ENCODE measurements at places on chromosomes 4 and X.

DNA sequence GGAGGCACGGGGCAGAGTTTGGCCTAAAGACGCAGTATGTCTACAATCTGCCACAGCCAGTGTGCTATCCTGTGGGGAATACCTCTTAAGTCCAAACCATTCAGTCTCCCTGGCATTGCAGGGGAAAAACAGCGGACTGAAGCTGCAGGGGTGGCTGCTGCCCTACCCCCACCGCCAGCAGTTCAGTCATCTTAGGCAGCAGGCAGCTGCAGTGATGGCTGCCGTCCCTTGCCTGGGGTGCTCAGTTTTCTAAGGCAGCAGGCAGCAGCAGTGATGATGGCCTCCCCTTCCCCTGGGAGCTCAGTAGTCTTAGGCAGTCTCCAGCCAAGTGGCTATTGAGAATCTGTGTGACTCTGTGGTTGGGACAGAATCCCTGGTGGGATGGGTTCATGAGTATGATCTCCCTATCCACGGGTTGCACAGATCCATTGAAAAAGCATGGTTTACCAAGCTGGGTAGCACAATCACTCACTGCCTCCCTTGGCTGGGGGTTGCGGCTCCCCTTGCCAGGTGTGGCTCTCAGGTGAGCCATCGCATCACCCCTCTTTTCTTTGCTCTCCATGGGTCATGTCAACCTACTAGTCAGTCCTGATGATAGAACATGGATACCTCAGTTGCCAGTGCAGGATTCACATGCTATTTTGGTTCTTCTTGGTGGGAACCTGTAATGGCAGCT lies 48.9 kb upstream of the GRID2 start:
- DNase-seq, result no peak

DNA sequence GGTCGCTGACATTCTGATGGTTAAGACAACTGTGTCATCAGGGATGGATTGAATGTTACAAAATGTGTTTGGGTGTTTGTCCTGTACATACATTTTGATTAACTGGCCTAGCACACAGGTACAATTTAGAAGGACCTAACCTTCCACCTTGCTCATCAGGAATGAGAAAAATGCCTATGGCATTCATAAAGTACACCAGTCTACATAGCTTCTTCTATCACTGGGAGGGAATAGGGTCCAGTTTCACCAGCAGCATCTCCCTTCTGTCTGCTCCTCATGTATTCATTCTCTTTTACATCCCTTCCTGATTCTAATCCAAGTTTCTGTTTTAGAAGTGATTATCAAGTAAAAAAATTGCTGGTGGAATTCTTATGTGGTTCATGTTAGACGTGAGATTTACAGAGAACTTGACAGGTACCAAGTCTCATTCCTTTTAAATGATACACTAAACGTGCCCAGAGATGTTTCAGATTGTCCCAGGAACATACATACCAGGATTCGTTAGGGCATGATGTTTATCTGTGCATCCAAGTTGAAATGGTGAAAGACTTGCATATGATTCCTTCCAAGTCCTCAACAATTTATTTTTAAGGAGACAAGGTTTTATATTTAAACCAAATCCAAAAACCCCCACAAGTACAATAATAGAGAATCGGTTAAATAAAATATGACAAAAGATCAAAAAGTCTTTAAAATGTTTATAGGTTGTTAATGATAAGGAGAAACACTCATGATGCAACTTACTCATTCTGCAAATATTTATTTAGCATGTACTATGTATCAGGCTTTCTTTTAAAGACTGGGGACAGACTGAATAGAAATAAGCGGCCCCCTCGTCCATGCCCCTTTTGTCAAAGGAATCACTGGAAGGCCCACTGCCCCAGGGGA lies 359.1 kb downstream of the ZNF674 start:
- no peak for DNase-seq

DNA sequence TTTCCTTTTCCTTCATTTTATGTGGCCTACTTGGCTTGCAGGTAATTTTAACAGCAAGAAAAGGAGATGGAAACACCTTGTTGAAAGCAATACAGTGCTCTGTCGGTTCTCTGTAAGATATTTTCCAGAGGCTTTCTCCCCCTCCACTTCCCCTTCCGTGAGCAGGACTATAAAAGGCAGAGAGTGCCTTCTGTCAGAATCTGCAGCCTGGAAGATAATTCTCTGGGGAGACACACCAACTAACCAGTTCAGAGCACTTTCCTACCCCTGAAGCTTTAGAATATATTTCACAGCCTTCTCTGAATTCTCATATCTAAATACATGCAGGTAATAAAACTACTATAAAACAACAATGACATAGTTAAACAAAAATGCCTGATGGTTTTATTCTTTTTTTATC lies 141.1 kb downstream of the IDS start:
- no peak for DNase-seq

- no peak for DNase-seq
Measured at GRCh38 chr4:25915353-25915705, 1.3 kb downstream of the SMIM20 start.

DNA sequence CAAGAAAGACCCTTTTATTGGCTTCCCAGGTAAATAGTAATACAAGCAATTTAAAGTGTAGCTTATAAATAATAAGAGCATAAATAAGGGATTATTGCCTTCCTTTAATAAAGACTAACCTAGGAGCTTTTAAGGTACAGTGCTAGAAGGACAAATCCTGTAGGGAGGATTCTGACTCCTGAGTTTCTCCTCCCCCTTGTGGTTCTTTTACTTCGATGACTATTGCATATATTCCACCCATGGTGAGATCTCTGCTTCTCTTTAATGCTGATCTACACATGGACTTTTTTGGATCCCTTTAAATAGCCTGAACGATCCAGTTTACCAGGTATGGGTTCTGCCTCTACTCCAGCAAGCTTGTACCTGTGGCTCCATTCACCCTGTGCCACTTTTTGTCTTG lies 2.5 kb downstream of the GALNT7 start:
- DNase-seq, result peak; percentile 17

- no peak for DNase-seq
Measured at GRCh38 chr4:151567056-151567455, 158.1 kb downstream of the FHIP1A start.

DNA sequence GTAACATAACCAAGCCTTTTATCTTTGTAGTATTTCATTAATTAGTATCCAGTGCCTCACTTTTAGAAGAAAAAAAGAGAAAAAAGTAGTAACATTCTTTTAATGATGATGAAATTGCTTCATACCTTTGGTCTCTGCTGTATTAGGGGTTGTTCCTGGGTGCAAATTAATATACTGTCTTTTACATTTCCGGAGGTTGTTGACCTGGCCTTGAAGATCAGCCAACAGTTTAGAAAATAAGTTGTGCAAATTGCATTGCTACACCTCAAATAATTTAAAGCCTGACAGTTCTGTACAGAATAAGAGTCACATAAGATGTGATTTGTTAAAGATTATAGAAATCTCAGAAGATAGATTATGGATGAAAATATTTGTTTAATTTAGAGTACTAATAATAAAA lies 3.8 kb downstream of the NFKB1 start:
- DNase-seq, result no peak

- DNase-seq, result no peak
Measured at GRCh38 chrX:23736030-23736429, 7.0 kb downstream of the ACOT9 start.

GRCh38 chrX:152861116-152861515 lies 30.3 kb downstream of the NSDHL start:
- no peak for DNase-seq

DNA sequence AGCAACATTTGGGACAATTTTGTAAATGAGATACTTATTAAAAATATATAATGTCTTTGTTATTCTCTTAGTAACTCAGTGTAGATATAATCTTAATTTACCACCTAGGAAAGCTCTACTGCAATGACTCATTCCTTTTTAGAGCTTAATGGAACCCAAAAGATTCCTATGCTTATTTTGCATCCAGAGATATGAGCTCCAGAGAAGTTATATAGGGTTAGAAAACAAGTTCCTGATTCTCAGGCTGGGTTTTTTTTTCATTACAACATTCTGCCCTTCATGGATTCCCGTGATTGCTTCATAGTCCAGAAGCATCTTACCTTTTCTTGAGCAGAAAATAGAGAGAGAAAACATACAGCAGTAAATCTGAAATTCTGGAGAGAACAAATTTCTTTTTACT lies 57.9 kb upstream of the CXCL8 start:
- no peak for DNase-seq

DNA sequence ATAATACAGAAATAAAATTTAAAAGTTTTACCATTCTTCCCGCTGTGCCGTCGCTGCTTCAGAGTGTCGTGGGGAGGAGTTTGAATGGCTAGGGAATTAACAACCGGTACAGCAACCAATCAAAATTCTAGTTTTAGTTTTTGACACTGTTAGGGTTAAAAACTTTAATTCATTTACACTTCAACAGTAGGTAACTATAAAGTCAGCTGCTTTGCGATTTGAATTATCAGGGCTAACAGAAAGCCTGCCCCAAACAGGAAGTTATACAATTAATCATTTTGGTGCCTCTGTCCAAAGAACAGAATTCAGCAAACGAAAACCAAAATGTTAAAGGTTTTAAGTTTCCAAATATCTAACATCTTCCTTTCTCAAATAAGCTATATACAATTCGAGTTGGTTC lies 2.3 kb downstream of the HNRNPD start:
- DNase-seq, result peak; percentile 31

DNA sequence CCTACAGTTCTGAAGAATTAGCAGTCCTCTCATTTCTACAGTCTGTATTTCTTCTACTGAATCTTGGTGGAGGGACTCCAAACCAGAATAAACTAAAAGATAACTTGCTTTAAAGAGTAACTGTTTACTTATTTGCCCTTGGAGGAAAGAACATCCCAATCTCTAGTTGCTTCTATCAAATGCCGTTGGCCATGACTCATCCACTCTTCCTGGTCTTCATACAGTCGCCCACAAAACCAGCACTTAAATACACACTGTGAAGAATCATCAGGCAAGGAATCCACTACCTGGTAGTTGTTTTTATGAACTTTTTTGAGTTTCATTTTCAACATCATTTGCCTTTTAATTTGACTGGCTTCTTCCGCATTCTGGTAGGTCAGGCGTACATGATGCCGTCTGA lies 14.2 kb downstream of the ZNF518B start:
- no peak for DNase-seq

DNA sequence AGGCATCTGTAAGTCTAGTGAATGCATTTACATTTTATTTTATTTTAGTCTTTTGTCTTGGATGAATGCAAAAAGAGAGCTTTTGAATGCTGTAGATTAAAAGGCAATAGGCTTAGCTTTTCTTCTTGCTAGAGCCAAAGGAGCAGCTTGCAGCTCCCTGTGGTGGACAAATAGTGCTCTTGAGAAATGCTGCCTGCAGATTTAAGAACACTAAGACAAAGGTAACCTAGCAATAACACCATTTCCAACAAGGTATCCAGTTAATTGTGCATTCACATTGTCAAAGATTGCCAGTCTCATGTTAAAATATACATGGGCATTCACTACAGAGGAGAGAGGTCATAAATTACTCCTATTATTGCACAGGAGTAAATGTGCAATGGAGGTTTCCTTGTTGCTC lies 859.2 kb upstream of the PRKX start:
- DNase-seq, result no peak

- no peak for DNase-seq
Measured at GRCh38 chr4:91256043-91256442, 1047.7 kb upstream of the GRID2 start.

DNA sequence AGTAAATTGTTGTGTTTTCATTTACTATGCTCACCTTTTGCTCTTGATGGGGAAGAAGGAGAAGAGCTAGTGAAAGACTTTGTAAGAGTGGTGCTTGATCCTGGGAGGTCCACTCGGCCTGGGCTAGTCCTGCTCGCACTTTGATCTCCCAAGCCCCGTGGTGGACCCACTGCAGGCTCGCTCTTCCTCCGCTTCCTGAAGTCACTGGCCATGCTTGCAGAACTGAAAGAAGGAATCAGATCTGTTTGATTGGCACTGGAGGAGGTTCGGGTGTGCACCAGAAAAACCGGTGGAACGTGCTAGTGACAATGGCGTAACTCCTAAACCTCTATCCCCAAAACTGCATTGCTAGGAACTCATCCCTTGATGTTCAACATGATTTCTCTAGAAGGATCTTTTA lies 91.5 kb upstream of the PDLIM3 start:
- no peak for DNase-seq

GRCh38 chr4:98939438-98939837 lies 10.5 kb upstream of the EIF4E start:
- DNase-seq, result peak; percentile 11

DNA sequence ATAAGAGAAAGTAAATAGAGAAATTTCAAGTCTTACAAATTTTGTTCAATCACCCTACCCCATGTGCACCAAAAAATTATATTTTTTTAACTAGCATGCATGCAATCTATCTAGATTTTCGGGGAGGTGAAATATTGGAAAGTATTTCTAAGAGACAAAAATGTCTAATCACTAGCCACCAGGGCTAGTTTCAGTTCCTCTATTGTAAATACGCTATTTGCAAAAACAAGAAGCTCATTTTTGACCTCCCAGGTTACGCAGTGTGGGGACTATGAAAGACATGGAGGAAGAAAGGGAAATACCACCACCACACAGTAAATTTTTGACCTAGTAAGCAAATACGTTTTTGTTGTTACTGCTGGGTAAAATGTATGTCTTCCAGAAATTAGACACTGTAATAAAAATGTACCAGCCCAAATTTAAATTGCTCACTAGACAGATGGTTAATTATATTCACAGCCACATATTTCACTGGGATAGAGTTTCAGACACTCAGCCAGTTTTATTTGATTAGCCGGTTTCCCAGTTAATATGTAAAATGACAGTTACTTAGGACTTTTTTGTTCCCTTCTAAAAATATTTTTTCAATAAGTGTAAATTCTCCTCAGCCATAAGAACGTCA lies 2.2 kb downstream of the NEXMIF start:
- DNase-seq, result peak; percentile 2

GRCh38 chr4:83139514-83140156 lies 25.1 kb upstream of the PLAC8 start:
- DNase-seq, result no peak

- no peak for DNase-seq
Measured at GRCh38 chrX:103376979-103377324, 614 bp downstream of the BEX3 start.

DNA sequence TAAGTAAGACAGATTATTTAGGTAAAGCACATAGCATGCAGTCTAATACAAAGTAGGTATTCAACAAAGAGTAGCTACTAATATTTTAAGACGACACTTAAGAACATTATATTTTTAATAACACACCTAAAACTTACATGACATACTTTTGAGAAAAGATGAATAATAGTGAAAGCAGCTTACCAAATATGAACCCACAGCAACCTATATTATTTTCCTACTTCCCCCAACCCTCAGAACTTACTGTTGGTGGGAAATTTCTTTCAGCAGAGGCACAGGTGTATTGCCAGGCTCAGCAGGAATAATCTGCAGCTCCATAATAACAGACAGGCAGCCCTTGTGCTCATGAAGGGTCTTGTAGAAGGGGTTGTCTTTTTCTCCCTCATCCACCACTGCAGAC lies 498.9 kb downstream of the GLUD2 start:
- no peak for DNase-seq
